ENCODE measurements at places on chromosomes 13 and 19.

GRCh38 chr19:51129716-51130115 is 5.0 kb downstream of the SIGLEC9 start:
- no peak for DNase-seq

- DNase-seq = no peak
Measured at GRCh38 chr13:111280681-111281585, 39.5 kb upstream of the TEX29 start.

- DNase-seq = no peak
Measured at GRCh38 chr19:4578552-4579248, 19.2 kb upstream of the SEMA6B start.

DNA sequence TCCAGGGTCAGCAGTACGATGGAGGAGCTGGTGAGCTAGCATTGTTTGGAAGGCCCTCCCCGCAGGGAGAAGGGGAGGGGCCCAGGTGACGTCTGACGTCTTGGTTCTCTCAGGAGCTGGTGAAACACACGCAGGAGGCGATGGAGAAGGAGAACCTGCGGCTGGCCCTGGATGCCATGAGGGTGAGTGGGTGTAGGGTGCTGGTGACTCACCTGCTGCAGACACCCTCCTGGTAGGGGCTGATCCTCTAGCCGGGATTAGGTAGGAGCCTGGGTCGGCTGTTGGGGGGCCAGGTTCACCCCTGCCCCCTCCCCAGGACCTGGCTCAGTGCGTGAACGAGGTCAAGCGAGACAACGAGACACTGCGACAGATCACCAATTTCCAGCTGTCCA is 55.8 kb downstream of the VAV1 start:
- peak; percentile 17 for DNase-seq

GRCh38 chr19:46872967-46873366 is 12.2 kb downstream of the ARHGAP35 start:
- DNase-seq = no peak

GRCh38 chr13:50724438-50724837 is 119.1 kb downstream of the DLEU7 start:
- DNase-seq = no peak

GRCh38 chr19:55674841-55675660 is at the start of gene EPN1:
TSS of gene EPN1 (plus strand) at chr19:55675226. CDS start at chr19:55678628, 3,402 bp downstream.
- DNase-seq = peak; percentile 56

GRCh38 chr13:91359631-91360030 is 12.1 kb downstream of the MIR17HG start:
- no peak for DNase-seq

- DNase-seq = peak; percentile 97
Measured at GRCh38 chr19:511101-511851, 4.0 kb downstream of the TPGS1 start.

GRCh38 chr19:42092350-42092749 is 16.4 kb downstream of the ZNF574 start:
- peak; percentile 52 for DNase-seq

- DNase-seq = peak; percentile 54
Measured at GRCh38 chr13:36088001-36088400, 43.2 kb downstream of the DCLK1 start.
